ENCODE measurements at places on chromosomes 7 and 10. TPM values are rescaled to one million over a fixed set of nuclear protein-coding genes. Genes with fewer than 3 reads are reported as not detected.
A peak's percentile ranks its signal among the peaks of the same experiment; 100 is the strongest.

GRCh38 chr10:89702121-89702480 lies 711 bp downstream of the KIF20B start:
- DNase-seq, result no peak

GRCh38 chr7:24883622-24884013 lies 96.4 kb downstream of the OSBPL3 start:
- DNase-seq, result no peak

- peak; percentile 22 for DNase-seq
Measured at GRCh38 chr7:50795831-50796230, 13.1 kb upstream of the GRB10 start.

SEMA3E gene
- 1.7 TPM for total RNA-seq

MRPL32 gene
- 89.8 TPM for total RNA-seq

Measured in H7 (cell line).